Stimulated activated CD4-positive, alpha-beta T cell treated with anti-CD3 and anti-CD28 coated beads, TNF-alpha, amount 100 ng/mL, for 24 hours (primary cell): ENCODE measurements at places on chromosomes 4 and X.

DNA sequence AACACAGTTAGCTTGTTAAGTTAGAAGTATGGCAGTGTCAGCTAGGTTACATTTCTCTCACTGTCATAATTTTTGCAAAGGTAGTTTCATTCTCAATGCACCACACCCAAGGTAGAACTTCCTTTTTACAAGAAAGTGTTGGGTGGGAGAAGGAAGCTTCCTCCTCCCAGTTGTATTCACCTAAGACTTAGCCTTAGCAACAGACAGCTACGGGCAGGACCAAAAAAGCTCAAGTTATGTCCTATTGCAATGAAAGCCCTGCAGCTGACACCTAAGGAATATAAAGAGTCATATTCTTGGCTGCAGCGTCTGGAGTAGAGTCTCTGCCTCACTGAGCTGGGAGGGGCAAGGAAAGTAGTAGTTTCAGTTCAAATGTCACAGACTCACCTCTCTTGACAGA lies 25.1 kb upstream of the PRDM8 start:
- no peak for DNase-seq

GRCh38 chrX:68498508-68499379 lies at the start of gene YIPF6:
Gene YIPF6 (plus strand): TSS chrX:68499051. CDS start chrX:68499067, 16 bp downstream.
- DNase-seq, result peak; percentile 38

DNA sequence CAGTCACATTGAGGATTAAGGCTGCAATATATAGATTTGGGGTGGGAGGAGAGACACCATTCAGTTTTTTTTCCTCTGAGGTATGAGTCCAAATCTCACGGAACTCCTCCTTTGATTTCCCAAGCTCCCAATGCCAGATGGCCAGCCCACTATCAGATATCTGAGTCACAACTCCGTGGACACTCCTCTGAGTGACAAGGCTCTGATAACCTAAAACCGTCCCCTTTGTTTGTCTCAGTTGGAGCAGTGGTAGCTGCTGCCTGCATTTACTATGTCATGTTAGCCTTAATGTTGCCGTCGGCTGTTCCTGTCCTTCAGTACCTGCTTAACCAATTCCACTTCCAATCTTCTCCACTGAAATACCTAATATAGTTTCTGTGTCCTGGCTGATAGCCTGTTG lies 107.3 kb downstream of the DTHD1 start:
- no peak for DNase-seq

DNA sequence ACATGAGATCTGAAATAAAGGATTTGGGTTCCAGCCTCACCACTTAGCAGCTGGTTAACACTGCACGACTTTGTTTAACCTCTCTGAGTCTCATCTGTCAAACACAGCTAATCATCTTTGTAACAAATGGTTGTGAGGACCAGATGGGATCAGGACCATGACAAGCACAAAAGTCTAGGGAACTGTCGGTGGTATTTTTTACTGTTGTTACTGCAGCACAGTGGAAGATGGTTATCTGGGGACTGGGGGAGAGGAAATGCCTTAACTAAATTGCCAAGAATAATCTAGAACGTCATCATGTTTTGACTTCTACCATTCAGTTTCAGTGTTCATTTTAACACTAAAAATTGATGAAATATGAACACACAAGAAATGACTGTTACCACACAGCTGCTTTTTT lies 99.5 kb downstream of the ADGRA3 start:
- DNase-seq, result no peak

GRCh38 chrX:362351-362750 lies 24.4 kb downstream of the PPP2R3B start:
- DNase-seq, result no peak

- DNase-seq, result no peak
These were observed 11.5 kb downstream of the PARM1 start for GRCh38 chr4:74944354-74944793.

DNA sequence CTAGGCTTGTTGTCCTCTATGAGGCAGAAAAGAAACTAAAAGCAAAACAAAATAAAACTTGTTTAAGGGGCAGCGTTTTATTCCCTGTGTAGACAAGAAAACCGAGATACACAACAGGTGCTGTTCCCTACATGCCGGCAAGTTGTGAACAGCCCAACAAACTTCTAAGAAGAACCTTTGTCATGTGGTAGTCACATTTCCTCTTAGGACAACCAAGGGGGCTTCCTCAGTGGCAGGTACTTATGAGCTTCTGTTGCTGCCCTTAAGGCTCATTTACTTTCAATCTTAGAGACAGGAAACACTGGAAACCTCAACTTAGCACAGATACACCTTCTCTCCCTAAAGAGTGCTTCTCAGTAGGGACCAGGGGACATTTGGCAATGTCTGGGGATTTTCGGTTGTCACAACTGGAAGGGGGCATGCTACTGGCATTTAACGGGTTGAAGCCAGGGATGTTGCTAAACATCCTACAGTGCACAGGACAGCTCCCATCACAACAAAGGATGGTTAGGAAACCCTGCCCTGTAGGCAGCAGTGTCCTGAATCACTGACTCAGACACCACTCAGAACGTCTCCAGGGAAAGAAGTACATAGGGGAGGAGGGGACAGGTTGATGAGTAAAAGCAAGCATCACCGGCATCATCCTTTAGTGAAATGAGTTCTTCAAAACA lies 111.0 kb downstream of the ASB9 start:
- DNase-seq, result no peak

DNA sequence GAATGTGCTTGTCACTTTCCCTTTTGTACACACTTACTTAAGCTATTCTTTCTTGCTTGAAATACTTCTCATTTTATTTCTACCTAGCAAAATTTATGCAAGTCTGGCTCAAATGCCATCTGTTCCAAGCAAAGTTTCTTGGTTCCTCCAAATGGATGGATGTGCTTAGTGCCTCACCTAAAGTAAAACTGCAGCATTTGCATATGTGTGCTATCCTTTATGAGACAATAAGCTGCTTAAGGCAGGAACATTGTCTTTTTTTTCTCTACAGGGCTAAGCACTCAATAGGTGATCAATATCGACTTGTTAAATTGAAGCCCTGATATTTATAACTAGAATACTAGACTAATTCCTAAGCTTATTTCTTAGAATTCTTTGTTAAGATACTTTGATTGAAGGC lies 136.8 kb downstream of the CYLC1 start:
- DNase-seq, result no peak

GRCh38 chr4:47531241-47531953 lies 46.3 kb downstream of the ATP10D start:
- peak; percentile 26 for DNase-seq

DNA sequence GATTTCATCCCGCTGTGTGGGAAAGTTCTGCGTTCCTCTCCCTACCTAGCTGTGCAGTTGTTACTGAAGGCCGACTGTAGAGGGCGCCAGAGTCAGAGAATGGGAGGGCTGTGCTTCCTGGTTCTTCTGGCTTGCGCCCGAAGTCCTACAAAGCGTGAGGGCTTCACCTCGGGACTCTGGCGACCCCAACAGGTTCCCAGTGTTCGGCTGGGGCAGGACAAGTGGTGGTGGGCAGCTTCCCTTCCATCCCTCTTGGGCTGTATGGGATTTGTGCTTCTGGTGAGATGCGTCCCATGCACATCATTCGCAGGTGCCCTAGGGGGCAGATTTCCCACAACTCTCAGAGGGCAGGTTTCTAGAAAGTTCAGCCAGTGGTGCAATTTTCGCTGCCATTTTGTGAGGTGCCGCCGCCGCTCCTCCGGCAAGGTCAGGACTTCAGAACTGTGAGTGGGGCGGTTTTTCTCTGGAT lies 27.3 kb downstream of the CT45A1 start:
- peak; percentile 27 for DNase-seq

DNA sequence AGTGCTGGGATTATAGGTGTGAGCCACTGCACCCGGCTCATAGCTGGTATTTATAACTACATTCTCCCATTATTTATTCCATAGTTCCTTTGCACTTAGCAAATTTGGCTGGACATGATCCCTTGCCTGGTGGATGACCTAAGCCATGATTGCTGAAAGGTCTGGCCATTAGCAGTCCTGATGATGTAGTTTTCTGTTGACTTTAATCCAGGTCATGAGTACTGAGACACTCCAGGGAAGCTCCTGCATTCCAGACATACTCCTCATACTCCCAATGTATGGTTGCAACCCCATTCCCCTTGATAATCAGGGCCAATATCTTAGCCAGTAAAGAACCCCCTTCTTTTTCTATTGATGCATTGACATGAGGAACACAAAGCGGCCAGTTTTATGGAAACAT lies 24.4 kb upstream of the MGST2 start:
- DNase-seq, result no peak

DNA sequence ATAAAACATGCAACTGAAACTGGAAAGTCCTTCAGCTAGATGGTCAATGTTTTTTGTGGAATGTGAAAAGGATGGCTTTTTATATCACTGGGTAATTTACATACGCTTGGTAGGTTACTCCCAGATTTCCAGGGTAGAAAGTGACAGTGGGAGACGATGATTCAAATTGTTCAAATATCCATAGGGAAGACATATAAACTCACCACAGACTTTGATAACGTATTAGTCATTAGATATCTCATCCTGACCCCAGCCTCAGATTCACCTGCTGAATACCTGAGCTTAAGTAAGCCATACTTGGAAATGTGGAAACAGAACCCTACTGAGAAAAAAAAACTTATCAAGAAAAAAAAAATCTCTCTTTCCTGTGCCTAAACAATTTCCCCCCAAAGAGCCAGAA lies 169.4 kb downstream of the ZNF674 start:
- no peak for DNase-seq

- no peak for DNase-seq
These were observed 11.8 kb downstream of the CLDN2 start for GRCh38 chrX:106931831-106932491.

GRCh38 chr4:86910820-86911684 lies 18.8 kb upstream of the C4orf36 start:
- no peak for DNase-seq

DNA sequence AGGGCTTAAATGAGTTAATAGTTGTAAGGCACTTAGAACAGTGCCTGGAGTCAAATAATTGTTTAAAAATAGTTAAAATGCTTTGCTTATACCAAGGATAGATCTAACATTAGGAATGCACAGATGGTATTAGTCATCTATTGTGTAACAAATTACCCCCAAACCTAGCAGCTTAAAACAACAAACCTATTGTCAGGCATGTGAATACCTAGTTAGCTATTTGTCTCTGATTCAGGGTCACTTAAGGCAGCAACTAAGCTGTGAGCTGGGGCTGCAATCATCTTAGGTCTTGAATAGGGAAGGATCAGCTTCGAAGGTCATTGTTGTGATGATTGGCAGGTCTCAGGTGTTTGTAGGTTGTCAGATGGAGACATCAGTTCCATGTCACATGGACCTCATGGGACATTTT lies 42.4 kb upstream of the AGA start:
- no peak for DNase-seq

DNA sequence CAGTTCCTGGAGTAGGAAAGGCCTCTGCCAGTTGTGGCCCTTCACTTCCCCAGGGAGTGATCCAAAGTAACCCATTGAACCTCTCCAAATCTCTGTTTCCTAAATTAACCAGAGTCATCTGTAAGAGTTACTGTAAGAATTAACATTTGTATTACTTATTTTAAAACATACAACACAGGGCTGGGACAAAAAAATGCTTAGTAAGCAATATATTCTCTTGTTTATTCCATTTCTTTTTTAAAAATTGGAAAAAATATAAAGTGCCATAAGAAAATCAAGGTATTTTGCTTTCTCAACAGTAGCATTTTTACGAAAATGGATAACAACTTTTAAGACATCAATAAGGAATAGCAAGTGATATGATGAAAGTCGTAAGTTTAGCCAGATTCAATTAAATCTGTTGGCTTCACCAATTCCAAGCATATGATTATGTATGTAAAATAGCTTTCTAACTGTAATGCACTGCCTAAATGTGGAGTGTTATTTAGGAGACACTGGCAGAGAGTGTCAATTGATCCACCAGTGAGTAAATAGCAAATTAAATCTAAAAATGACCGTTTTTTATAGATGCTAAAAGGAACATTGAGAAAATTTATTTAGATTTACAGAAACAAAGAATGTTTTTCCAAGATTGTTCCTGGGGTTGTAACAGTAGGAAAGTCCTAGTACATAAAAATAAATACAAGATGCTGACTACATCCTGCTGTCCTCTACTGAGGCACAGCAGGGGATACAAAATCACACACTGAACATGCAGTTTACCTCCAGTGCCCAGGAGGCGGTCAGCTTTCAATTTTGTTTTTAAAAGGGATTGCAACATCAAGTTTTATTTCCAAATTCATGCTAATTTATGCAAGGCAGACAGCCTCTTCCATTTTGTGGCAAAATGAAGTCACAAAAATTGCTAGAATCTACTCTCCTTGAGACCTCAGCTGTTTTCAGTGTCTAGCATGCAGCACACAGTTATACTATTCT lies 53.7 kb downstream of the GPM6A start:
- no peak for DNase-seq

GRCh38 chrX:28391528-28391927 lies 195.7 kb upstream of the IL1RAPL1 start:
- DNase-seq, result no peak

DNA sequence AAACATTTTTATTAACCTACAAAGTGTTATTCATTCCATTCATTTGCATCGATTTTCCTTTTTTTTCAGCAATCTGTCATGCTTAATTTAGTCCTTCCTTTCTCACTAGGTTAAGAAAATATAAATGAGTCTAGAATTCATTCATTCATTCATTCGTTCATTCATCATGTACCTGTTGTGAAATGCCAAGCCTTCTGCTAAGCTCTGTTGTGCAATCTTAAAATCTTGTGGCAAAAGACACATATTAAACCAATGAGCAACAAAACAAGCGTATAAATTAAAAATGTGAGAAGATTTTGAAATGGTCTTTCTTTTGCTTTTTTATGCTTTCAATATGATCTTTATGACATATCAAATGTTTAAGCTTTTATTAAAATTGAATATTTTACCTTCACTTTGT lies 88.6 kb upstream of the MAD2L1 start:
- no peak for DNase-seq

DNA sequence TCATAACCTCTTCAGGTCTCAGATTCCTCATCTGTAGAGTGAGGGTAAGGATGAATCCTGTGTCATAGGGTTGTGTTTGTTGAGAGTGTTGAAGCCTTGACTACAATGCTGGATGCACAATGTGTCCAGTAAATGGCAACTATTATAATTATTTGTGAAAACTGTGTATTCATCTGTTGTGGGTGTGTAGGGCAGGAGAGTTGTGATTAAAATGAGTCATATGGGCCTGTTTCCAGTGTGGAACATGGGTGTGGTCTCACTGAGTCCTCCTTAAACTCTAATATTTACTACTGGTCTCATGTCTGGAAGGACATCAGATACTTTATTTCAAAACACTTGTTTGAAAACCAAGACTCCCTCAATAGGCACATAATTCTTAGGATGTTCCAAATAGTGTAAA lies 208.5 kb upstream of the CASK start:
- no peak for DNase-seq

DNA sequence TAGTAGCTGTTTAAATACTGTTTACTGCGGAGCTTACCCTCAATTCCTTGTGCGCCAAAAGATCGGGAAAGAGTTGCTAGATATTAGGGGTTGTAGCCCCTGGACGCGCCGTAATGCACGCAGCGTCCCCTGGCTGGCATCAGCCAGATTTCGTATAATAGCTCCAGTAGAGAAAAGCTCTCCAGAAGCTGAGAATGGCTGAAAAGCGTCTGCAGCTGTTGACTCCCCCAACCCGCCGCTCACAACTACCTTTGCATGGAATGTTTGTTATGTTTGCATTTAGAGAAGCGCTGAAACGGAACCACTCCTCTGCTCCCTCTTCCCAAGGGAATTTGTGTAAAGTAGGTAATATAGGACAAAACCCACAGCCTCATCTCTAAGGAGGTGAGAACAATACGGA lies 3.7 kb downstream of the DOCK11 start:
- no peak for DNase-seq

- no peak for DNase-seq
These were observed 232.6 kb upstream of the BOD1L1 start for GRCh38 chr4:13860126-13860525.
